RKO (cell line): ENCODE measurements at places on chromosomes 7 and 10.

GRCh38 chr10:132027423-132027983, 38.2 kb upstream of the JAKMIP3 start:
- peak; percentile 27 for DNase-seq

- DNase-seq, result no peak
Observed at GRCh38 chr10:31816318-31816717, 112.3 kb downstream of the ARHGAP12 start.

- no peak for DNase-seq
Observed at GRCh38 chr10:75094465-75094864, 17.0 kb upstream of the SAMD8 start.

- DNase-seq, result no peak
Observed at GRCh38 chr10:115026056-115026745, 67.0 kb upstream of the ATRNL1 start.

DNA sequence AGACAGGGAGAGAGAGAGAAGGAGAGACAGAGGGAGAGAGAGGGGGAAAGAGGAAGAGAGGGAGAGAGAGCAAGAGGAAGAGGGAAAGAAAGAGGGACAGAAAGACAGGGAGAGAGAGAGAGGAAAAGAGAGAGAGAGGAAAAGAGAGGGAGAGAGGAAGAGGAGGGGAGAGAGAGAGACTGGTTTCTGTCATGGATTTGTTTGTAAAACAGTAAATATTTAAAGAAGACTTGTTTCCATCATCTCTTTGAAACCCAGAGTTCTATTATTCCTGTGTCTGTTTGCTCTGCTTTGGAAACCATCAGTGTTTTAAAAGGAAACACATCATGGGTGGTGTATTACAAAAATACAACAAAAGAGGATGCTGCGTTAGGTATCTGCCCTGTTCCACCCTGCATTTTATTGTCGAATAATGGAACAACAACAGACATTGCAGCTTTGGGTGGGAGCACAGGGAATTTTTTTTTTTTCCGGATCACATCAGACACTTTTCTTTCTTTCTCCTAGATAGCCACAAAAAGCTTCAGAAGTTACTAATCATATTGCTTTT, 150.7 kb upstream of the RSU1 start:
- no peak for DNase-seq

DNA sequence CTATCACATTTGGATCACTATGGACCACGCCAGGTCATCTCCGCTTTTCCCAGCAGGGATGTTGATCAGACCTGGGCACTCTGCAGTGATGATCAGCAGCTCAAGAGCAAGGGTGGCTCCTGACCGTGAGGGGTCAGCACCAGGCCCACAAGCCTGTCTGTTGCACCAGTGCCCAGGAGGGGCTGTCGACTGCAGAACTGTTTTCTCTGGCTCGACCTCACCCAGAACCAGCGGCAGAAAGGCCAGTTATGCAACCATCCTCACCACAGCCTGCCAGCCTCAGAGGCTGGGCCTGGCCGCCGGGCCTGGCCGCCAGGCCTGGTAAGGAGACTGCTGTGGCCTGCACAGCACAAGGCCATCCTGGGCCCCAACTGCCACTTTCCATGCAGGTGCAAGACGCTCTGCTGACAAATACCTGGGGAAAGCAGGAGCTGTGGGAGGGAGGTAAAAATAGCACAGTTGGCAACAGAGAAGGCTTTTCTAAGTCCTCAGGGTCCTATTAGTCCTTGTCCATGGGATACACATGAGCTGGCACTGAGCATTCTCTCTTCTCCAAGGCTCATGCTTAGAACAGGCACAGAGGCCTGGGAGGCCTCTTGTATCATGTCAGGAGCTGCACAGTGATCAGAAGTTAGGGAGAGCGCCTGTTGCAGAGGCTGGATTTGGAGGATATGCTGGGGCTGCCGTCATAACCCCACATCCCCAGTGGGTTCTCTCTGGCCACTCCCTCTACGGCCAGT, 17.5 kb downstream of the KCNMA1 start:
- DNase-seq, result no peak

DNA sequence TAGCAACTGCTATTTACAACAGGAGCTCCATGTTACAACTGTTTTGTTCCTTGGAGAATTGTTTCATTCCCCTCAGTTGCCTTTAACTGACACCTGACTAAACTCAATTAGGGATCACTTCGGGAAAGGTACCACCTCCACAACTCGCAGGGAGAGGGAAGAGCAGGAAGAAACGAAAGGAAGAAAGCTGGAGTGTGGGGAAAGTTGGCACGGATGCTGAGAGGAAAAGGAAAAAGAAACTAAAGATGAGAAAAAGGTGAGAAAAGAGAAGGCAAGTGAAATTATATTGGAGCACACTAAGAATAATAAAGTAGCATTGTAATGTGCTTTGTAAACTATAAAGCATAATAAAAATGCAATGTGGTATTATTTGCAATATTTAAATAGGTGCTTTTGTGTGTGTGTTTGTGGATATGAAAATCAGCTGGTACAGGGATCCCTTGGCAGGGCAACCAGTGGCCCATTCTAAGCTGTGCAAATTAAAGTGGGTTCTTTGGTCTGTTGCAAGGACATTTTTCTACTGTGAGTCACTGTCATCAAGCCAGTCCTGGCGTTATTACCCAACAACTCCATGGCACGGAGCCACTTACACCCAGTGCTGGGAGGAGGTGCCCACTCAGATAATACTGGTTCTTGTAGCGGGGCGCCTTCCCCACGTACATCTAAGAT, 45.9 kb downstream of the HIPK2 start:
- DNase-seq, result peak; percentile 63

GRCh38 chr7:32569388-32570289, 74.3 kb downstream of the AVL9 start:
- DNase-seq, result no peak

DNA sequence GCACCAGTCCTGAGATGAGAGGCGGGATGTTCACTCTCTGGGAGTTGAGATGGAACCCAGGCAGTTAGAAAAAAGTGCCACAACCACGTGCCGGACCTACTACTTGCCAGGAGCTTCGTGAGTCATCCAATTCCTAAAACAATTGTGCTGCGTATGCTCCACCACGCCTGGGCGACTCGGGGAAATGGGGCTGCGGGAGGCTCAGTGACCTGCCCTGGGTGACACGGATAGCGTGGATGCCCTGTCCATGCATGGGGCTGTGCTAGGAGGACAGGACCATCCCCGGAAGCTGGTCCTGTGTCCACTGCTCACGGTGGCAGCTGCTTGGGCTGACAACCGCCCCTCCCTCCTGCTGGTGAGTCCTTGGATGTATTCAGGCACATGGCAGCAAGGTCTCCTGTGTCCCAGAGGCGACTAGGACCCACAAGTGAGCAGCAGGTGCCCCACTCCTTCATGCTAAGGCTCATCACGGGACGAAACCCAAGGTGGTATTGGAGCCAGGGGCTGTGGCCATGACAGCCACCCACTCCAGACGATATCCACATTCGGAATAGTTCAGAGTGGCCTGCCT, 90.4 kb downstream of the BMS1 start:
- no peak for DNase-seq

GRCh38 chr10:76051007-76051936, 619.8 kb downstream of the LRMDA start:
- no peak for DNase-seq

- no peak for DNase-seq
Observed at GRCh38 chr7:3616306-3616705, 315.3 kb downstream of the SDK1 start.

DNA sequence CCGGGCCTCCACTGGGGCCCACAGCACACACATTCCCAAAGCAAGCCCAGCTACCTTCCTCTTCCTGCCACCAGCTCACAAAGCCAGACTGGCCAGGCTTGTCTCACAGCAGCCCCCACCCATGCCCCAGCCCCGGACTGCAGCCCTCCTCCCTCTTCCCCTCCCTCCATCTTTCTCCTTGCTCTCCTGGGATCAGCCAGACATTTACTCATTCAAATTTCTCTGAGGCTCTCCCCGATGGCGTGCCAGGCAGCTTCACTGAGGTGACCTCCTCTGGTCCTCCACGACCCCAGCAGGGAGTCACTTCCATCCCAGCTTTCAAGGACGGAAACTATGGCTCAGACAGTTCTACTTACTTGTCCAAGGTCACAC, 187.5 kb downstream of the GRID1 start:
- DNase-seq, result no peak

GRCh38 chr7:129356176-129356575, 78.1 kb upstream of the STRIP2 start:
- no peak for DNase-seq

GRCh38 chr10:60531006-60531405, 141.3 kb upstream of the ANK3 start:
- DNase-seq, result no peak

DNA sequence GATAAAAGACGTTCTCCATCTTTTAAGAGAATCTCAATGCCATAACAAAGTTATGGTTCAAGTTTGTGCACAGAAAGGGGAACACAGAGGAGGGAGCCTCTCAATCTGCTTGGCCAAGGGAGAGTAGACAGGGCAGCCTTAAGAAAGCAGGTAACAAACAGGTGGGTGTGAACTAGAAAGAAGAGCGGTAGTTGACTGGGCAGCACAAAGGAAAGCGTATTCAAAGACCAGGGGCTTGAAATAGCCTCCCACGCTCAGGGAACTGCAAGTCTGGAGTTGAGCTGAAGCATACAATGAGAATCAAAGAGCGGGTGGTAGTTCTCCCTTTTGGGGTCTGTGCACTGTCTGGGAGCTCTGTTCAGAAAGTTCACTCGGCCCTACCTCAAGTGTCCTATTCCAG, 18.9 kb upstream of the MACC1 start:
- no peak for DNase-seq

GRCh38 chr7:39085189-39085588, 107.5 kb downstream of the POU6F2 start:
- DNase-seq, result no peak

DNA sequence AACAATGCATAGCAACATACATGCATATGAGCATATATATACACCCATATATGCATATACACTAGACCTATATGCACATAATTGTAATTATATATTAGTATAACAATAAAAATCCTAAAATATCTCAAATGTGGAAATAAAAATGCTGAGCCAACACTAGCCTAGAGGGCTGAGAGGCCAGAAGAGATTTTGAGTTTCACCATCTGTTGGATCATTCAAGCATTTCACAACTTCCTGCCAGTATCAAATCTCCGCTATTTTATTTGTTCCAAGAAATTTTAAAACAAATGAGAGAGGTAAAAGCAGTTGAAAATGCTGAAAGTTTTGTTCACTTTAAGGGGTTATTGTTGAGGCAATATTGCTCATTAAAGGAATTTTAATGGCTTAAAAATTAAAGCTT, 187.0 kb downstream of the PCDH15 start:
- DNase-seq, result no peak

DNA sequence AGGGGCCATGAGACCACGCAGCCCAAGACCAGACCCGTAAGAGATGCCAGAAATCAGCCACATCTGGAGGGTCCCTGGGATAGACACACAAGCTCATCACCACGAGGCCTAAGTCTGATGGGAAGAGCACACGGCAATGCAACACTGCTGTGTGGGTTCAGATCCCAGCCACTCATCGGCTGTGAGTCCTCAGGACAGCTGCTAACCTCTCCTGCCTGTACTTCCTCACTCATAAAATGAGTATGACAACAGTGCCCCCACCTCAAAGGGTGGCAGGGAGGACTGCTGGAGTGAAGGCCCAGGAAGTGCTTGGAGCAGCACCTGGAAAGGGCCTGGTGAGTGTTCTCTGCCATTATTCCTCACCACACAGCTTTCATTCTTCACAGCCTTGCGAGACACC, 60.9 kb downstream of the MAD1L1 start:
- no peak for DNase-seq

DNA sequence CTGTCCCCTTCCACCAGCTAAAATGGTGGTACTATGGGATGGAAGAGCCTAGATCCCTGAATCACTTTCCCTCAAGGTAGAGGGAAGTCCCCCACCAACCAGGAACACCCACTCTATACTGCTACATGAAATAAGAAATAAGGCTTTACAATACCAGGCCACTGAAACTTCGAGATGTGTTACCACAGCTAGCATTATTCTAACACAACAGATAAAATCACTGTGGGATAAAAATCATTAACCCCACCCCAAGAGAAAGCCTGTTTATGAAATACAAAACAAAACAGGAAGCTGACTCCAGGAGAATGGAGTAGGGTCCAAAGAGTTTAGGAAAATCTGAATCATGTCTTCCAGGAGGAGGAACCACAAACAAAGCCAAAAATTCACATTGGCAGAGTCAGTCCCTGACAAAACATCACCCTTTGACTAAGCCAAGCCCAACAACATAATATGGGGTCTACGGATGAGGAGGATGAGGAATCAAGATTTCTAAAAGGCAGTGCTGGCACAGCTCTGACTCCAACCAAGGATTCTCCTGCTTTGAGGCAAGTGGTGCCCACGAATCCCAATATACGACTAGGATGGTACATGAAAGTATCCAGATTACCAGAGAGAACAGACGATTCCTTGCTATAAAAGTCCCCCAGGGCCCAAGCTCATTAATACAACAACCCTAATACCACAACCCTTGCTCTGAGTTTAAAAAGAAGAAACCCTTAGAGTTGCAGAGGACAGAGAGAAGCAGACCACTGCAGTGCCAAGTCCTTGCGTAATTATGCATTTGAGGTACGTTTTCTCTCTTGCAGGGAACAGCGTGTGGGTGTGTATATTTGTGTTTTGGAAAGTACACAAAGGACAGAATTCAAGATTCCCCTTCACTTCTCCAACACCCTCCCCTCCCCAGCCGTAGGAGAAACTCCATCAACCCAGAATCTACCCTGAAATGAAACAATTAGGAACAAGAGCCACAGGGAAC, 23.7 kb downstream of the XPNPEP1 start:
- no peak for DNase-seq

DNA sequence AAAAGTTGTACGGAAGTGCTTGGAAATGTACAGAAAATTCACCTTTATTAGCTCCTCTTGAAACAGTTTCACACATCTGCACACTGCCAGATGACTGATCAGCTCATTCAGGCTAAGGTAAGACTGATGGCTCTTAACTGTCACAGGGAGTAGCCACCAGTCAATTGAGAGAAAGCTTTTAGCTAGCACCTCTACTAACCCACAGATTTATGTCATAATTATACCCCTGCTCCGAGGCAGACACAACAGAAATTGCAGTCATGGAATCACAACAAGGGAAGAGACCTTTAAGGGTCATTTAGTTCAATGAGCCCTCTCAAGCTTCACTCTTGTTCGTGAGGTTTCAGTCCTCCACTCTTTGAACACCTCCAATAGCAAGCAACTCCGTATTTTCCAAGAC, 235.4 kb downstream of the TRIL start:
- DNase-seq, result no peak

DNA sequence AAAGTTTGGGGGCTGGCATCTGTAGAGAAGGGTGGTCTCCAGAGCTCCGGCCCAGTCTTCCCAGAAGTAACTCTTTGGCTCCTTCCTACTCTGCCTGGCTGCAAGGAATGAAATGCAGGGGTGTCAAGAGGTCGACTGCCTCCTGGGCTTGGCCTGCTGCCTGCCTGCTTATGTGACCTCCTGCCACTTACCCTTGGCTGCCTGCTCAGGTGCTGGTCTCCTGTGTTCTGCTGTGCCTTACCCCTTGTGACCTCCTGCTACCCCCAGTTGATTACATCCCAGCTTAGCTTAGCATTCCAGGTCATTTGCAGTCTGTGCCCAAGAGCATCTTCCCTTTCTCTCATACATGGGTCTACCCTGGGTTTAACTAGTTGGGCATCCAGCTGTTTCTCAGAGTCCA, 180.2 kb downstream of the PTPN20 start:
- no peak for DNase-seq
